Fibroblast of skin of right biceps (primary cell): ENCODE measurements at places on chromosomes 7 and 10.

GRCh38 chr10:101031796-101032636, 982 bp downstream of the SFXN3 start:
- peak; percentile 72 for DNase-seq

DNA sequence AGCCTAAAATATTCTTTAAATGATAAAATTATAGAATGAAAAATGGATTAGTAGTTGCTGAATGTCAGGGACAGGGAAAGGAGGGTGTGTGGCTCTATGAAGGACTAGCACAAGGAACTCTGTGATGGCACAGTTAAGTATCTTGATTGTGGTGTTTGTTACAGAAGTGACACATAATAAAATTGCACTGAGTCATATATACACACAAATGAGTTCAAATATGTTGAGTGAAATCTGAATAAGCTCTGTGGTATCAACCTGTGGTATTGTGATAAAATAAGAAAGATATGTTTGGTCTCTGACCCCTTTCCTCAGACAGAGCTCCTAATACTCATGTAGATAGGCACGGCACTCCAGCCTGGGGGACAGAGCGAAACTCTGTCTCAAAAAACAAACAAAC, 181.5 kb upstream of the TRIM24 start:
- DNase-seq: no peak

DNA sequence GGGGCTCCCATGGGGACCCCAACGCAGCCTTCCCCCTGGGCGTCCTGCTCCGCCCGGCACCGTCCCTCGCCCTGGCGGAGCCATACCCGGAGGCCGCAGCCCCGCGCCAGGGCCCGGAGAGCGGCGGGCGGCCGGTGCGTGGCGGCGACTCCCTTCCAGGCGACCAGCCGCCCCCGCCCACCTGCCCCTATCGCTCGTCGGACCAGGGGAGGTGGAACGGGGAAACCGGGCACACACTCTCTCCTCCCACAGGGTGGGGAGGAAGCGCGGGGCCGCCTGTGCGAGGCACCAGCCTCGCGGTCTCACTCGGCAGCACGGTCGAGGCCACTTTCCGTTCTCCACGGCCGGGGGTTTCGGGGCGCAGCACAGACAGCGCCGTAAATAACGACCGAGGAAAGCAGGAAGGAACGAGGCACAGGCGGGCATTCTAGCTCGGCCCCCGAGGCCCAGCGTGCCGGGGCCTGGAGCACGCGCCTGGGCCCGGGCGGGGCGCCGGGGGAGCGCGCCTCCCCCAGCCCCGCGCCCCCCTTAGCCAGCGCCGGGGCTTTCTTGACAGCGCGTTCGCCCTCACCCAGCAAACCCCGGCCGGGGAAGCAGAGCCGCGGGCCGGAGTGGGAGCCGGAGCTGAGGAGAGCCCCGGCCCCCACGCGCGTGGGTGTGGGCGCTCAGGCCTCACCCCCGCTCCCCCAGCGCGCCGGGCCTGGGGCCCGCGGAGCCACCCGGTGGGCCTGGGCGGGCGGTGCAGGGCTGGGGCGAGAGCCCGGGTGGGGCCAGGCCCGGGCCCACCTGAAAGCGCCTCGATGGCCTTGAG, 936 bp downstream of the IGF2BP3 start:
- peak; percentile 31 for DNase-seq

- peak; percentile 31 for DNase-seq
Observed at GRCh38 chr7:69597278-69598076, 798 bp upstream of the AUTS2 start.

GRCh38 chr10:26987851-26988250, 112.4 kb downstream of the ANKRD26 start:
- DNase-seq: no peak

DNA sequence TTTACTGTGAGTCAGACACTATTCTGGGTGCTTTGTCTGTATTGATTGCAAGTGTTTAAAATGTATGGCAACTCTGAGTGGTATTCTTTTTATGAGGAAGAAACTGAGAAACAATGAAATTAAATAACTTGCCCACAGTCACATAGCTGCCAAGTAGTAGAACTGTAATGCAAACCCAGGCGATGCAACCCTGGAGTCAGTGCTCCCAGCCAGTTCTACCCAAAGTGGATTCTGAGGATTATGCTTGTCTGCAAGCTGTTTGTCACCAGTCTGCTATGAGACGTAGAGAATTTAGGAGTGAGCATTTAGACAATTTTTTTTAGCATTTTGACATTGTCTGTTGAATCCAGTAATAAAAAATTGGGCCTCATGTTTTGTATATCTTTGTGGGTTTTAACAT, 306.0 kb upstream of the LRGUK start:
- no peak for DNase-seq

- DNase-seq: no peak
Observed at GRCh38 chr7:75835688-75836285, 22.2 kb upstream of the CCL24 start.

DNA sequence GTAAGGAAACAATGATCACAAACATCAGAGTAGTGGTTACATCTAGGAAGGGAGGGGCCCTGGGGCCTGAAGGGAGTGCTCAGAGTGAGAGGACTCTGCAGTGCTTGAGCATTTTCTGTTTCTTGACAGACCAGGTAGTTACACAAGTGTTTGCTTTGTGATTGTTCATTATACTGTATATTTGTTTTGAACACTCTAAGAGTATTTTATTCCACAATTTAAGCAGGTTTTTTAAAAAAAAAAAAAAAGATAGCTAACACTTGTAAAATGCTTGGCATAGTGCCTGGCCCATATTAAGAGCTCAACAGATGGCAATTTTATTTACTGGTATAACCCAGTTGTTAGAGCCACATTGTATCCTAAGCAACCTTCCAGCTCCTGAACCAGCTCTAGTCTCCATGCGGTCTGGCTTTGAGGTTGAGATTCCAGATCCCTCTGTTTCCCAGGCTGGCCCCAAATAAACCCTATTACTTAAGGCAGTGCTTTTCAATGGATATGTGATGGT, 20.1 kb upstream of the ATXN7L1 start:
- DNase-seq: no peak

GRCh38 chr10:5812283-5813090, 747 bp downstream of the GDI2 start:
- peak; percentile 28 for DNase-seq

- DNase-seq: peak; percentile 88
Observed at GRCh38 chr7:92987095-92987494, 130.7 kb downstream of the SAMD9 start.

DNA sequence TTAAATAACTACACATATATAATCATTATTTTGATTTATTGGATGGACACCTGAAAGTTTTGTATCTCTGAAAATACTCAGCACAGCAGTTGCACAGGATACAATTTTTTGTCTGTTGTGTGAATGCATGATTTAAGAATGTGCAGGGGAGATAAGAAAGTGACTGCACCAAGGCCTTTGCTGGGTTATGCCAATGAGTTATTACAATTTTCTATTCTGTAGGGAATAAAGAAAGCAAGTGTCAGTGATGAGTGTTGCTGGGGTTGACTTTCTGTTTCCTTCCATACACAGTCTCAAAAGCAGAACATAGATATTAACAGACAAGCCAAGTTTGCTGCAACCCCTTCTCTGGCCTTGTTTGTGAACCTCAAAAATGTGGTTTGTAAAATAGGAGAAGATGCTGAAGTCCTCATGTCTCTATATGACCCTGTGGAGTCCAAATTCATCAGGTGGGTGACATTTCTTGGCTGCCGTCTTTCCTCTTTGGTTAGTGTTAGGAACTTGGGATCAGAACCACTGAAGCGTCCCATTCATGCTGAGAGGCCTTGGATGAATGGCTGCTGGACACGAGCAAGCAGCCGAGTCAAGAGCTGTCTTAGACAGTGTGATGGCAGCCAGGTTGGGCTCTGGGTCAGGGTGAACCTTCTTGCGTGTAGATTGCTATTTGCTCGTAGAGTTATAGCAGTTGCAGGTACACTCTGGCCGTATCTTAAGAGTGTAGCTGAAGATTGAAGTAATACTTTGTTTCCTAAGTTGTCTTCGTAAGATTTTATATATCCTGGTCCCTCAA, 92.8 kb downstream of the DOCK1 start:
- DNase-seq: no peak

- no peak for DNase-seq
Observed at GRCh38 chr7:16350634-16351033, 70.7 kb downstream of the CRPPA start.

- DNase-seq: no peak
Observed at GRCh38 chr7:129008645-129009414, 46.1 kb downstream of the TNPO3 start.

GRCh38 chr7:30462179-30462578, 16.4 kb downstream of the NOD1 start:
- DNase-seq: no peak

DNA sequence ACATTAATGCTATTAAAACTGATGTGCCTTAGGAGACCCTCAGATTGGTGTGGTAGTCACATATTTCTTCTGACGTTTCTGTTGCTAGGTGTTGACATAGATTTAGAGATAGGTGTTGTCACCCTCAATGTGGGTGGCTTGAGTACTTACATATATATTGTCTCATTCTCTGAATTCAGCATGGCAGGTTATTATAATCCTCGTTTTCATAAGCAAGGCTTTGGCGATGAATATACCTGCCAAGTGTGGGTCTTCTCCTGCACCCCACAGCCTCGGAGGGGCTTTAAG, 7.0 kb downstream of the FBH1 start:
- no peak for DNase-seq

GRCh38 chr7:123367484-123368122, 166.8 kb downstream of the IQUB start:
- peak; percentile 0 for DNase-seq

DNA sequence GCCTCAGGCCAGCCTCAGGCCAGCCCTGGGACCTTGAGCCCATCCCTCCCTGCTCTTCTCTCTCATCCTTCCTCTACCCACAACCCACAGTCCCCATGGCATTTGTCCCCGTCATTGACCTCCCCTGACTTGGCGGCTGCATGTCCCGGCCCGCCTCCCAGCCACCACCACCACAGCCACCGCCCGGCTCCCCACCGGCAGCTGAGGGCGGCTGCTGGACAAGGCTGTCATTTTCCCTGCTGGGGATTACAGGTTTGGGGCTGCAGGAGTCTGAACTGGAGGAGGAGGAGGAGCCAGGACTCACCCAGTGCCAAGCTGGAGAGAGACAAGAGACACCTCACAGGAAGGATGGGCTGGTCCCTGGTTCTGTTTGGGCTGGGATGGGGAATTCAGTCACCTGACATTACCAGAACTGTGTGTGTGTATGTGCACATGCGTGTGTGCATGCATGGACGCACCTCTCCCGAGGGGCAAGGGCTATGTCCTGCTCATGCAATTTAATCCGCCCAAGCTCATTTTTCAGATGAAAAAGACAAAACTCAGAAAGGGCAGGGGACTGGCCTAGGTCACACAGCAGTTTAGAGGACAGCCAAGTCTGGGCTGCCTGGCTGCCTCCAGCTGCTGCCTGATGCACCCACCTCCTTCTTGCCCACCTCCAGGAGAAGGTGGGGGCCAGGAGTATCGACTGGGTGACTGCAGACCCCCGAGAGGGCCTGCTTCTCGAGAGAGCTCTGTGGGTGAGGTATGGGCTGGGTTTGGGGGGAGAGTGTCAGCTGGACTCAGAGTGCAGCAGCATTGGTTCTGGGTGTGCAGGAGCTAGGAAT, 113.1 kb downstream of the ZMIZ1 start:
- DNase-seq: no peak

DNA sequence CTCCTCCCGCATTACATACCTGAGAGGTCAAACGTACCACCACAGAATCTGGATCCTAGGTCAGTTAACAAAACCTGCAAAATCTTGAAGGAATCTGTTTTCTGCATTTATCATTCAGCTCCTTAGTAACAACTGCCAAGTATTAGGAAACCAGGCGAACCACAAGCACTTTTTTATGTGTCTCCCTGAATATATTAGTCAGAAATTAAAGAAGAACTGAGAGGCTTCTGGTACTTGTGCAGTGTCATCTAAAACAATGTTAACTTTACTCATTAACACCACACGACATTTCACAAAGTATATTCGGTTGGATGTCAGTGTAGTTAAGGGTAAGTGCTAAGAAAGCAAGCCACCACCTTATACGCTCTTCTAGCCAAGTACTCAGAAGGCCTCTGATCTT, 2.5 kb downstream of the CCDC6 start:
- peak; percentile 21 for DNase-seq

DNA sequence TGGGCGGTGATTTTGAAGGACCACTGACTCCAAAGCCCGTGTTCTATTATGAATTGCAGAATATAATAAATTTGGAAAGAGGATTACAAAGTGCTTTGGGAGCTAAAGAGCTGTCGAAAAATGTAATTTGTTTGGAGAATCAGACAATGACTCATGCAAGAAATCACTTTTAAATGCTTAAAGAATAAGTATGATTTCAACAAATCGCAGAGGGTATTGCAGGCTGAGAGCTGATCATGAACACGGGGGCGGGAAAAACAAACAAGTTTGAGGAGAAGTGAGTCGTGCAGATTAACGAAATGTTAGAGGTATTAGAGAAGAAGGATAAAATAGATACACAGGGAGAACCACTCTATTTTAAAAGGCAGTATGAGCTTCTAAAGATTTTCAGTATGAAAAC, 4.9 kb upstream of the HACD1 start:
- peak; percentile 47 for DNase-seq

GRCh38 chr7:12625836-12626235, 55.3 kb downstream of the SCIN start:
- DNase-seq: no peak

GRCh38 chr7:3370068-3370830, 69.2 kb downstream of the SDK1 start:
- DNase-seq: no peak

- DNase-seq: no peak
Observed at GRCh38 chr10:93601774-93602162, 733 bp upstream of the RBP4 start.

GRCh38 chr10:113243311-113243710, 293.3 kb downstream of the TCF7L2 start:
- DNase-seq: no peak

GRCh38 chr7:79789584-79790345, 336.3 kb upstream of the MAGI2 start:
- peak; percentile 75 for DNase-seq

- DNase-seq: no peak
Observed at GRCh38 chr10:12438919-12439692, 89.8 kb downstream of the CAMK1D start.

DNA sequence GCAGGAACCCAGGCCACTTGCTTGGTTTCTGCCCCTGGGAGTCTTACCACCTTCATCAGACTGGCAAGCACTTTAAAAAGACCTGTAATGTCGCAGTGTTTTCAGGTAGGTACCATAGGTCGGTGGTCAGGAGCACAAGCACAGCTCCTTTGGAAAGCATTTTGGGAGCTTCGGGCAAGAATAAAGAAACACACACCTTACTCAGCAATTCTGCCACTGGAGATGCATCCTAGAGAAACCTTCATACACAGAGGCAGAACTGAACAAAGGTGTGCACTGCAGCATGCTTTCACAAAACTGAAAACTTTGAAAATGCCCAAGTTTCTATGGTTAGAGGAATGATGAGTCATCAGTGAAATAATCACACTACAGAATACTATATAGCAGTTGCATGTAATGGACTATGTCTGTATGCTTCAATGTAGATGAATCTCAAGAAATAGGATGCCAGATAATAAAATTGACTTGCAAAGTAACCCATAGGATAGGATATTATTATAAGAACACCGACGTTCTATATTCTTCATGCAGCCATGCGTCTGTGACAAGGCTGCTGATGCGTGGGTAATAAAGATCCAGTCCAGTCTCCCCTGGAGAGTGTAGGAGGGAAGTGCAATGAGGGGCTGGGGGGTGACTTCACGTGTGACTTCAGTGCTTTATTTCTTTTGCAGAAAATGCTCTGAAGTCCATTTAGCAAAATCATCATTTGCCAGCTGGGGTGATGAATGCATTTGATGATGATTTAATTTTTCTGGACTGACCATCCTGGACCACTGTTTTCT, 309.5 kb downstream of the WDR37 start:
- DNase-seq: no peak

GRCh38 chr10:3525832-3526449, 259.1 kb downstream of the KLF6 start:
- peak; percentile 98 for DNase-seq

GRCh38 chr7:111089822-111090426, 1.0 kb upstream of the LRRN3 start:
- DNase-seq: peak; percentile 49
